ENCODE measurements at places on chromosomes 3 and 15.

GRCh38 chr3:63037116-63037515 lies 161.9 kb upstream of the CADPS start:
- no peak for DNase-seq

- DNase-seq: no peak
These were observed 209.2 kb upstream of the GADL1 start for GRCh38 chr3:31103623-31104180.

- DNase-seq: no peak
These were observed 45.3 kb downstream of the PLS1 start for GRCh38 chr3:142641504-142641903.

DNA sequence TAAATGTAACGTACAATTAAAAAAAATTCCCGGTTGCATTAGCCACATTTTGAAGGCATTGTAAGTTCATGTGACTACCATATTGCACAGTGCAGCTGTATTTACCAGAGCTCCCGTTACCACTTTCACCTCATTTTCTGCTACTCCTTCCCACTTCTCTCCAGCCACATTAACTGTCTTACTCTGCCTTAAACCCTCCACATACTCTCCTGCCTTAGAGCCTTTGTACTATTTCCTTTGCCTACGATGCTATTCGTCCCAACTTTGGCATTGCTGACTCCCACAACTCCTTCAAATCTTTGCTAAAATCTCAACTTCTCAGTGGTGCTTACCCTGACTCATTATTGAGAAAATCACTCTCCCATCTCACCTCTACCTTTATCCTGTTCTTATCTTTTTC lies 115.2 kb downstream of the CADM2 start:
- peak; percentile 16 for DNase-seq

DNA sequence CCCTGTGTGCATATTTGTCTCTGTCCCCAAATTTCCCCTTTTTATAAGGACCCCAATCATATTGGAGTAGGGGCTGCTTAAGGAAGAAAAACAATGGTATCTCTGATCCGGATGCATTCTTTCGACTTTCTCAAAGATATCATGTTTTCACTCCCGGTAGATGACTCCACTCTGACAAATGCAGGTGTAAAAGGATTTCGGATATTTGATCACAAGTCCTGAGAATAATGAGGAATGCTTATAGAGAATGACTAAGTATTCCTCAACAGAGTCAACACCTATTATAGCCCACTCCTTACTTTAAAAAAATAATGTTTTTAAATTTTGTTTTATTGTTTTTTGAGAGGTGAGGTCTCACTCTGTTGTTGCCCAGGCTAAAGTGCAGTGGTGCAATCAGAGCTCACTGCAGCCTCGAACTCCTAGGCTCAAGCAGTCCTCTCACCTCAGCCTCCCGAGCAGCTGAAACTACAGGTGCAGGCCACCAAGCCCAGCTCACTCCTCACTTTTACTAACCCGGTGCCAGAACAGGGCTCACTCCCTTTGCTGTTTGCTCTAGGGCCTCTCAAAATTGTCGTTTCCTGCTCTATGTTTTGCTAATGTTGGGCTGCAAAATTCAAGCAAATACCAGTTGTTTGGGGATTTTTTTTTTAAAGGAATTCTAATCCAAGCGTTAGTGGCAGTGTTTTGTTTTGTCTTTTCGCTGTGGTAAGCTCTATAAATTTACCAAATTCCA lies 24.6 kb downstream of the COL8A1 start:
- peak; percentile 52 for DNase-seq

DNA sequence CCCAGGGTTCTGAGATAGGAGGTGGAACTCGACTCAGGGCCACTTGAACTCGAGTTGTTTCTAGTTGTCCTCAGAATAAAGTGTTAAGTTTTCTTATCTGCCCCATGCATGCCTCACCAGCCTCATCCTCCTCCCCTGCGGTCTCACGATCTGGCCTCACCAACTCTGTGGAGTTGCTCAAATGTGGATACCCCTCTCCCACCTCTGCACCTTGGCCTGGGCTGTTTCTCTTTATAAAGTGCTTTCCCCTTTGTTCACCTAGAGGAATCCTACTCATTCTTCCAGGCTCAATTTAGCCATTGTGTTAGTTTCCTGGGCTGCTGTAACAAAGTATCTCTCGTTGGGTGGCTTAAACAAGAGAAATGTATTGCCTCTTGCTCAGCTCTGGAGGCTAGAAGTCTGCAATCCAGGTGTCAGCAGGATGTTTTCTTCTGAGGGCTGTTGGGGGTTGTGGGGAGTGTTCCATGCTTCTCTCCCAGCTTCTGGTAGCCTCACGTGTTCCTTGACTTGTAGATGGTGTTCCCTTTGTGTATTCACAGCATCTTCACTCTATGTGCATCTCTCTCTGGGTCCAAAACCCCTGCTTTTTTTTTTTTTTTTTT lies 100.7 kb downstream of the MEX3B start:
- DNase-seq: peak; percentile 25

GRCh38 chr3:32200490-32200889 lies 38.0 kb upstream of the CMTM8 start:
- no peak for DNase-seq

DNA sequence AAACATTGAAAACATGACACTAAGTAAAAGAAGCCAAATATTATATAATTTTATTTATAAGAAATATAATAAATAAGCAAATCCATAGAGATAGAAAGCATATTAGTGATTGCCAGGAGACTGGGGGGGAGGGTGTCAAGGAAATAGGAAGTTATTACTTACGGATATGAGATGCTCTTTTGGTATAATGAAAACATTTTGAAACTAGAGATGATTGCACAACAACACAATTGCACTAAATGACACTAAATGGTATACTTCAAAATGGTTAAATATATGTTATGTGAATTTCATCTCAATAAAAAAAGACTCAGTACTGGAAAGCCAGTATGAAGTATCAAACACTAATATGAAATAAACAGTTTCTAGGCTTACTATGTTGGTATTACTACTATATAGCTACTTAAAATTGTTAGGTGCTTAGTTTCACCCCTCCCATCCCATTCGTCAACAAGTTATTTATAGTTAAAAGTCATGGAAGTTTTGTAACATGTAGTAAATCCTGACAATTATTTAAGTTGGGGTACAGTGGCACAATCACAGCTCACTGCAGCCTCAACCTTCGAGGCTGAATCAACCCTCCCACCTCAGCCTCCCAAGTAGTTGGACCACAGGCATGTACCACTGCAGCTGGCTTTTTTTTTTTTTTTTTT lies 43.7 kb downstream of the STAG1 start:
- DNase-seq: no peak

DNA sequence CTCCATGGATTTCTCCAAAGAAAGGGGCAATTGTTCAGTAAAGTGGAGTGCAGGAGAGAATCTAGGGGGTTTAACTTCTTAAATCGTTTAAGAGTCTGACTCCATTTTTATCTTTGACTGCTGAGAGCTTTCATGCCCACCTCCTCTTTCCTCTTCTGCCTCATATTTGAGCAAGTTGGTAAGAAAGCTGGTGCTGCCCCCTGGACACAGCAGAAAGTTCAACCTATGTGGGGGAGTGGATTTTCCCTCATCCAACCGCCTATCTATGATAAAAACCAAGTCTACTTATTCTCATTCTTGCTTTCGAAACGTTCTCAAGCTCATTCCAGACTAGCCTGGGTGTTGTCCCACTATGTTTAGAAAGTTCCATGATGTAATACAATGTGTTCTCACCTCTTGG lies 26.0 kb downstream of the HHLA2 start:
- no peak for DNase-seq

GRCh38 chr15:31161951-31162350 lies 60.4 kb upstream of the TRPM1 start:
- DNase-seq: no peak

Data from GM23338 (cell line).